Liver (tissue), 10 donors: ENCODE measurements at places on chromosomes 6 and 20.
A peak's percentile ranks its signal among the peaks of the same experiment; 100 is the strongest.

- H3K4me3 ChIP-seq = no peak overlapping the region
- no peaks in the 10 kb centered on the region for H3K36me3 ChIP-seq
- H3K27ac ChIP-seq = no peak overlapping the region
- DNase-seq = no peak
- H3K27me3 ChIP-seq = no peaks in the 10 kb centered on the region
These were observed 35.9 kb upstream of the B4GALT5 start for GRCh38 chr20:49749625-49750024.

GRCh38 chr6:120646101-120646500 lies 688.2 kb downstream of the TBC1D32 start:
- no peaks in the 10 kb centered on the region for H3K36me3 ChIP-seq
- no peak overlapping the region for H3K27ac ChIP-seq
- no peaks in the 10 kb centered on the region for H3K27me3 ChIP-seq
- H3K4me3 ChIP-seq = no peak overlapping the region

GRCh38 chr6:130115036-130115435 lies 96.7 kb downstream of the L3MBTL3 start:
- H3K4me3 ChIP-seq = no peak overlapping the region
- H3K27me3 ChIP-seq = no peaks in the 10 kb centered on the region
- no peaks in the 10 kb centered on the region for H3K4me1 ChIP-seq
- no peak overlapping the region for H3K27ac ChIP-seq

GRCh38 chr20:4812216-4812615 lies 90.5 kb downstream of the PRND start:
- H3K4me1 ChIP-seq = no peaks in the 10 kb centered on the region
- no peak overlapping the region for H3K4me3 ChIP-seq

GRCh38 chr20:30484009-30484748 lies 773.3 kb upstream of the DEFB115 start:
- no peak overlapping the region for H3K27ac ChIP-seq
- H3K36me3 ChIP-seq = no peaks in the 10 kb centered on the region
- no peak overlapping the region for H3K4me3 ChIP-seq
- no peaks in the 10 kb centered on the region for H3K27me3 ChIP-seq
- no peak for DNase-seq

- no peak overlapping the region for H3K4me3 ChIP-seq
- H3K4me1 ChIP-seq = no peaks in the 10 kb centered on the region
- no peak for DNase-seq
- H3K27me3 ChIP-seq = no peaks in the 10 kb centered on the region
- no peaks in the 10 kb centered on the region for H3K36me3 ChIP-seq
These were observed 345.0 kb downstream of the QKI start for GRCh38 chr6:163759542-163759941.

DNA sequence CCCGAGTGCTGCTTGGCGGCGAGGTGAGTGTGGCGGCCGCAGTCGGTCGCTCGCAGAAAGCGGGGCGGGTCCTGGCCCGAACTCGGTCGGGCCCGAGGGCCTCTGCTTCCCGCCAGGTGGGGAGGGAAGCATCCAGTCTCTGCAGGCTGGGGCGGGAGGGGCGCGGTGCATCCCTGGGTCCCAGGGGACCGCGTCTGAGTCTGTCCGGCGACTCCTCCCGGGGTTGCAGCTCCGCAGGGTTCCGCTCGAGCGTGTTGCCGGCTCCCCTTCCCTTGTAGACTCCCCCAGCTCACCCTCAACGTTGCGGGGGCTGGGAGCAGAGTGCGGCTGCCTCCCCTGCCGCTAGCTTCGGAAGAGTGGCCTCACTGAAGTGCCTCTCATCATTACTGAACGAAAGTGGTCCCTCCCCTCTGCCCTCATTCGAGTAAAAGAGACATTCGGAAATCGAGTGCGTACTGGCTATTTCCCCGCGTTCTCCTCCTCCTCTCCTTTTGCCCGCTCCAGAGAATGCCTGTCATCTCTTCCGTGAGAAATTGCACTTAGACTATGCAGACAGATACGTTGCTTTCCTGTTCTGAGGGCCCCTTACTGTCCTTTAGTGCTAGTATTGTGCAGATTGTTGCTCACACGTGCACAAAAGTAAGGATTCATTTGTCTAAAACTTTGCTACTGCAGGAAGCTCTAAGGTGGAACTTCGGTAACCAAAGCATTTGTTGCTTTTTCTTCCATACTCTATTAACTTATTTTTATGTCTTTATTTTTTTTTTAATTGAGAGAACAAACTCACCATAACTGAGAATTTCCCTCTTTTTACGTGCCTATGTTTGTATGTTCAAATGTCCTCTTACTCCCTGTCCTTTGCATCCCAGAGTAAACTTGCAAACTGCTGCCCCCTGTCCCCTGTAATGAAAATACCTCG lies 751 bp downstream of the MAP3K4 start:
- peak; percentile 55 for DNase-seq
- peak overlapping the region; percentile 82 for H3K4me3 ChIP-seq
- no peaks in the 10 kb centered on the region for H3K4me1 ChIP-seq
- no peaks in the 10 kb centered on the region for H3K36me3 ChIP-seq
- H3K27me3 ChIP-seq = no peaks in the 10 kb centered on the region
